Pancreas (tissue), 10 donors: ENCODE measurements at places on chromosomes 4 and X. TPM values are rescaled to one million over a fixed set of nuclear protein-coding genes. Genes with fewer than 3 reads are reported as not detected.

DNA sequence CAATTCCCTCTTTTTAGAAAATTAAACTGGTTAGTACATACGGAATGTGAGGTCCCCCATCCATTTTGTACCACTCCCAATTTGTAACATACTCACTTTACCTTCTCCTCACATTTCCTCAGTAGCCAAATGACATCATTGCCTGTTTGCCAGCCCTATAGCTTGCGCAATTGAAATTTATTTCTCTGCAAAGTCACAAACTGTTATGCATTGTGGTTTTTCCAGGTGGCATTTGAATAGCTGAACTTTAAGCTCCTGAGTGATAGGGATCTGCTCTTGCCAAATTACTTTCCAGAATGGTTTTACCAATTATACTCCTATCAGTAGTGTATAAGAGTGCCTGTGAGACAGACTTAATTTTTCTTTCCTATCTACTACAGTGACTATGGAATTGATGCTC is 7.7 kb downstream of the COL4A5 start:
- H3K4me1 ChIP-seq = no peaks in the 10 kb centered on the region
- H3K27ac ChIP-seq = no peak overlapping the region
- no peaks in the 10 kb centered on the region for H3K27me3 ChIP-seq
- no peaks in the 10 kb centered on the region for H3K36me3 ChIP-seq
- H3K4me3 ChIP-seq = no peak overlapping the region

CLRN2 gene
- total RNA-seq = not detected

DNA sequence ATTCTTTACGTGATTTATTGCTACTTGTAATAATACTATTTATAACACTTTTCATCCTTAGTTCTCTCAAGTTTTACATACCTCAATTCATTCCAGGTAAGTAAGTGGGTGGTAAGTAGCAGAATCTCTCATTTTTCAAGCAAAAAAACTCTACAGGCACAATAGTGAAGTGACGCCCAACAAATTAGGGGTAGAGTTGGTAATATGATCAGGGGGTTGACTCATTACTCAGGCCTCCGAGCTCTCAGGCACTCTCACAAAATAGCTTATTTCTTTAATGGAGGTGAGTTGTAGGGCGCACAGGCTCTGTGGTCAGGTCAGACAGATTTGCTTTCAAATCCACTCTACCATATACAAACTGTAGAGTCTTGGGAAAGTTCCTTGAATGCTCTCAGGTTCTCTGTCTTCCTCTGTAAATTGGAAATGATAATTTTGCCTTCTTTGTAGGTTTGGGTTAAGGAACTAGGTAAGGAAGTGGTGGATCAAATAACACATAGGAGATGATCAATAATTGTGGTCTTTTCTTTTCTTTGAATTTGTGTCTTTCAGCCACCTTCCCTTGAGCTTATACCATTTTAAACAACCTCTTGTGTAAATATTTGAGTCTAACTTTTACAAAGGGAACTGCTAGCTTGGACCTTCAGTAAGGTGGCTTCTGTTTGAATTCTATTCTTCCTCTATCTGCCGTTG is 134.9 kb upstream of the LEF1 start:
- no peak for DNase-seq
- H3K36me3 ChIP-seq = no peaks in the 10 kb centered on the region
- H3K27me3 ChIP-seq = no peaks in the 10 kb centered on the region
- H3K4me1 ChIP-seq = no peaks in the 10 kb centered on the region
- H3K4me3 ChIP-seq = no peak overlapping the region

DNA sequence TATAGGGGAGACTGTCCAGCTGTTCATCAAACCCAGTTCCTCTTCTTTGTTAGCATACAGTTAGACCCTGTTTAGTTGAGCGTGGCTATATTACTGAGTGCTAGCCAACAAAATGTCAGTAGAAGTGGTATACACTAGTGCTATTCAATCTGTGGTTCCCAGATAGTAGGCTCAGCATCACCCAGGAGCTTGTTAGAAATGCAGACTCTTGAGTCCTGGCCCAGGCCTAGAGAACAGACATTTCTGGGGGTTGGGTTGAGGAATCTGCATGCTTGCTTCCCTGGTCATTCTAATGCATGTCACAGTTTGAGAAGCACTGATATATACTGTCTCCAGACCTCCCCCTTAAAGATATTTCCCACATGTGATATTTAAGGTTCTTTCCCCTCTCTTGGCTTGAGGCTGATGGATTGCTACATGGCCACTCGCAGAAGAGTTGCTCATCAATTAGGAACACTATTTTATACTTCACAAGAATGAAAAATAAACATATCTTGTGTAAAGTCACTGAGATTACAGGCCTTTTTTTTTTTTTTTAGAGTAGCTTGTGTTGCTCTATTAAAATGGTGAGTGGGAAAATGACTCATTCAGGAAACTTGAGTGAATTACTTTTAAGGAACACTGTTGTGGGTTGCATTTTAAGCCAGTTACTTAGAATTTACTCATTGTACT is 289.0 kb downstream of the STIM2 start:
- H3K36me3 ChIP-seq = no peaks in the 10 kb centered on the region
- H3K4me3 ChIP-seq = no peak overlapping the region
- DNase-seq = no peak
- H3K27me3 ChIP-seq = no peaks in the 10 kb centered on the region
- no peaks in the 10 kb centered on the region for H3K4me1 ChIP-seq

NUP62CL gene
- total RNA-seq = 4.2 TPM

GRCh38 chr4:72209600-72209999 is 177.8 kb downstream of the NPFFR2 start:
- H3K36me3 ChIP-seq = no peaks in the 10 kb centered on the region
- H3K4me3 ChIP-seq = no peak overlapping the region
- H3K27ac ChIP-seq = no peak overlapping the region
- DNase-seq = no peak
- H3K4me1 ChIP-seq = no peaks in the 10 kb centered on the region

MAN2B2 gene
- 14.6 TPM for total RNA-seq

- H3K27me3 ChIP-seq = no peaks in the 10 kb centered on the region
- H3K4me3 ChIP-seq = no peak overlapping the region
- H3K27ac ChIP-seq = no peak overlapping the region
- DNase-seq = no peak
Measured at GRCh38 chrX:46572340-46572936, 1.1 kb upstream of the CHST7 start.

- no peak for DNase-seq
- H3K27me3 ChIP-seq = no peaks in the 10 kb centered on the region
- no peak overlapping the region for H3K4me3 ChIP-seq
Measured at GRCh38 chr4:288891-289290, 16.4 kb downstream of the ZNF732 start.

ZFP42 gene
- not detected for total RNA-seq

POLR2B gene
- total RNA-seq = 39.0 TPM

- no peak overlapping the region for H3K27ac ChIP-seq
- DNase-seq = no peak
- peaks cover 5% of the 10 kb centered on the region for H3K27me3 ChIP-seq
- H3K4me1 ChIP-seq = no peaks in the 10 kb centered on the region
Measured at GRCh38 chrX:72479324-72480274, 93.0 kb downstream of the HDAC8 start.

ACE2 gene
- total RNA-seq = 0.63 TPM

DNA sequence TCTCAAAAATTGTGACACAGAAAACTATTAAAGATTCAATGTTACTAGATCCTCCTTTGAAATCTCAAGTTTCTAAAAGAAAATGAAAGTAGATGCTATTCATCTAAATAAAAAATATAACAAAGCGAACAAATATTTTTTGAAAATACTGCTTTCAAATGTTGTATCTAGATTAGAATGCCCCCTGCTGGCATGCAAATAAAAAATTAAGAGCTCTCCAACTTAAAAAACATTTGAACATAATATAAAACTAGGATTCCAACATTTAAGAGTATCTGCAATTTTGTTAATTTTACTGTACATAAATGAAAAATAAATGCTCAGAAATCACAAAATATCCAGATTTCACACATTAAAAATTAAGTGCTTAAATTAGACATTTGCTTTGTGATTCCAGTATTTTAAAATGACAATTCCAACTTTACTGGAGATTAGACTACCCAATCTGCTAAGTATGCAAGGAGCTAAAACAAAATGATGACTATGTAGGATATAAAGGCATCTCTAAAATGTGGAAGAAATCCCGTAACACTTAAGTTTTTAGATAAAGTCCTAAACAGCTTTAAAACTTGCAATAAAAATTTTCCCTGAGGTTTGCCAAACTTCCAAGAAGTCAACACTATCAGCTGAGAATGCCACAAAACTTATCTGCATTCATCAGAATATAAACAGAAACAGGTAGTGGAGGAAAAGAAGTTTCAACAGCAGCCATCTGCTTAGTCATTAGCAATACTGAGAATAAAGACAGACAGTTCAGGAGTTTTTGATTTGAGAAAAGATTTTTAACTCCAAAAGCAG is 32.7 kb downstream of the DHX15 start:
- no peak for DNase-seq
- H3K4me3 ChIP-seq = no peak overlapping the region
- H3K36me3 ChIP-seq = no peaks in the 10 kb centered on the region
- H3K27me3 ChIP-seq = no peaks in the 10 kb centered on the region
- peaks cover 21% of the 10 kb centered on the region for H3K4me1 ChIP-seq

GRCh38 chrX:107567370-107567769 is 60.9 kb upstream of the PRPS1 start:
- no peak overlapping the region for H3K27ac ChIP-seq
- no peak for DNase-seq
- H3K36me3 ChIP-seq = no peaks in the 10 kb centered on the region
- no peak overlapping the region for H3K4me3 ChIP-seq
- no peaks in the 10 kb centered on the region for H3K4me1 ChIP-seq
- H3K27me3 ChIP-seq = no peaks in the 10 kb centered on the region

GRCh38 chrX:151006410-151007109 is 23.4 kb downstream of the HMGB3 start:
- no peak for DNase-seq
- peaks cover 11% of the 10 kb centered on the region for H3K27me3 ChIP-seq
- H3K27ac ChIP-seq = no peak overlapping the region
- H3K4me1 ChIP-seq = no peaks in the 10 kb centered on the region
- H3K4me3 ChIP-seq = no peak overlapping the region
- no peaks in the 10 kb centered on the region for H3K36me3 ChIP-seq

TFE3 gene
- total RNA-seq = 8.5 TPM

- no peak overlapping the region for H3K27ac ChIP-seq
- H3K4me1 ChIP-seq = no peaks in the 10 kb centered on the region
- H3K36me3 ChIP-seq = peaks cover 4% of the 10 kb centered on the region
- H3K4me3 ChIP-seq = no peak overlapping the region
- H3K27me3 ChIP-seq = no peaks in the 10 kb centered on the region
- no peak for DNase-seq
Measured at GRCh38 chrX:47180346-47180745, 13.3 kb upstream of the UBA1 start.

- H3K27ac ChIP-seq = no peak overlapping the region
- peaks cover 16% of the 10 kb centered on the region for H3K4me1 ChIP-seq
- no peak overlapping the region for H3K4me3 ChIP-seq
- peaks cover 9% of the 10 kb centered on the region for H3K27me3 ChIP-seq
Measured at GRCh38 chr4:112517067-112517634, 1.2 kb upstream of the NEUROG2 start.

- H3K36me3 ChIP-seq = no peaks in the 10 kb centered on the region
- no peaks in the 10 kb centered on the region for H3K4me1 ChIP-seq
- H3K27me3 ChIP-seq = no peaks in the 10 kb centered on the region
- no peak for DNase-seq
- no peak overlapping the region for H3K27ac ChIP-seq
- H3K4me3 ChIP-seq = no peak overlapping the region
Measured at GRCh38 chrX:118990512-118991227, 16.3 kb downstream of the LONRF3 start.

- H3K4me1 ChIP-seq = no peaks in the 10 kb centered on the region
- no peak overlapping the region for H3K27ac ChIP-seq
- no peaks in the 10 kb centered on the region for H3K27me3 ChIP-seq
- DNase-seq = no peak
- no peaks in the 10 kb centered on the region for H3K36me3 ChIP-seq
Measured at GRCh38 chr4:119070301-119070700, 65.3 kb upstream of the MYOZ2 start.

- no peak overlapping the region for H3K4me3 ChIP-seq
- H3K36me3 ChIP-seq = no peaks in the 10 kb centered on the region
Measured at GRCh38 chr4:189294574-189294973, 646.1 kb upstream of the FRG1 start.

DNA sequence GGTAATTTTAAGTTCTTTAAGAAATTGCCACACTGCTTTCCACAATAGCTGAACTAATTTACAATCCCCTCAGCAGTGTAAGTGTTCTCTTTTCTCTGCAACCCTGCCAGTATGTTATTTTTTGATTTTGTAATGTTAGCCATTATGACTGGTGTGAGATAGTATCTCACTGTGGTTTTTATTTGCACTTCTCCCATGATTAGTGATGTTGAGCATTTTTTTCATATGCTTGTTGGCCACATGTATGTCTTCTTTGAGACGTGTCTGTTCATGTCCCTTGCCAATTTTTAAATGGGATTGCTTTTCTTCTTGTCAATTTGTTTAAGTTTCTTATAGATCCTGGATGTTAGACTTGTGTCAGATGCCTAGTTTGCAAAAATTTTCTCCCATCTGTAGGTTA is 86.1 kb downstream of the BMP3 start:
- no peaks in the 10 kb centered on the region for H3K36me3 ChIP-seq
- H3K4me1 ChIP-seq = no peaks in the 10 kb centered on the region
- H3K27me3 ChIP-seq = no peaks in the 10 kb centered on the region
- no peak overlapping the region for H3K4me3 ChIP-seq

DNA sequence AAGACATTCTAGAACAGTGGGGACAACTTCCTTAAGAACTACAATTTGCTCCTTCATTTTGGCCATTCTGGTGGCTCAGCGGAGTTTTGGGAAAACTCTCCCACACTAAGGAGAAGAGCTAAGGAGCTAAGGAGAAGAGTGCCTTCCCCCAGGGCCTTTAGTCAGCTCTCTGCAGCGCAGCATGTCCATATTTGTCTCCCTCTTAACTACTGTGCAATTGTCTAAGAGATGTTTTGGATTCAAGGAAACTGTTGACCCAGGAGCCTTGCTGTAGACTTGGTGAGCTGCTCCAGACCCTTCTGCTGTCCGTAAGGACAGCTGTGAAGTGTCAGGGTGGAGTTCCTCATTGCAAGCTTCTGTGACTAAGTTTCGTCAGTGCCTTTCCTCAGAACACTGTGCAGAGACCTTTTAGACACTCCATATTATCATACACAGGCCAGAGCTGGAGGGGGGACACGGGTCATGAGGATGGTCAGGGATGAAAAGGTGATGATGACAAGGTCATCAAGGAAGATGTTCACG is 179.0 kb downstream of the NHS start:
- no peak for DNase-seq
- H3K36me3 ChIP-seq = no peaks in the 10 kb centered on the region
- no peaks in the 10 kb centered on the region for H3K4me1 ChIP-seq
- H3K27ac ChIP-seq = no peak overlapping the region
